ENCODE measurements at places on chromosomes 4 and X. TPM values are rescaled to one million over a fixed set of nuclear protein-coding genes. Genes with fewer than 3 reads are reported as not detected.

The CNGA1 gene
- total RNA-seq = 4.8 TPM

The NDST4 gene
- not detected for total RNA-seq

The CTAG1B gene
- total RNA-seq = not detected

The DDIT4L gene
- 0.08 TPM for total RNA-seq

The HPGDS gene
- total RNA-seq = not detected

The GNPDA2 gene
- total RNA-seq = 20.1 TPM

The TMPRSS11D gene
- total RNA-seq = not detected

The SLC38A5 gene
- total RNA-seq = 95.6 TPM

The SCARB2 gene
- total RNA-seq = 8.4 TPM

The AASDH gene
- 7.4 TPM for total RNA-seq

The ARHGAP24 gene
- total RNA-seq = 0.61 TPM

The SAT1 gene
- 42.2 TPM for total RNA-seq

The UBA6 gene
- 66.3 TPM for total RNA-seq

DNA sequence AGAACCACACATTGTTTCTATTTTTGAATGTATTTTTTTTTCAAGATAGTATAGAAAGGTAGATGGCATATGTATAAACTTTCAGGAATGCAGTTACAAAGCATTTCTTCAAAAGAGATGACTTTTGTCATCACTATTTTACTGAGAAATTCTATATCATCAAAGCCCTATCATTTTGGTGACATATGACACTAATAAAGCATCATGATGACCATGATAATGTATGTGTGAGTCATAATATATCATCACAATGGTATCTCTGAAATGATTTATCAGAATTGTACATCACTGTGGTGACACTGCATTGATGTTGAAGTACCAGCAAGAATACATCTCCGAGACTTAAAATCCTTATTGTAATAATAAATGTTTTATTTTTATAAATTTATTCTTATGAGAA is 1740.8 kb downstream of the PCDH7 start:
- no peak for DNase-seq
- no peak overlapping the region for H3K27ac ChIP-seq
- no peak overlapping the region for H3K4me3 ChIP-seq
- no peaks in the 10 kb centered on the region for H3K27me3 ChIP-seq

- no peaks in the 10 kb centered on the region for H3K36me3 ChIP-seq
- H3K27me3 ChIP-seq = no peaks in the 10 kb centered on the region
- no peak overlapping the region for H3K4me3 ChIP-seq
- H3K27ac ChIP-seq = no peak overlapping the region
Observed at GRCh38 chr4:130110189-130110588, 1014.2 kb downstream of the C4orf33 start.

DNA sequence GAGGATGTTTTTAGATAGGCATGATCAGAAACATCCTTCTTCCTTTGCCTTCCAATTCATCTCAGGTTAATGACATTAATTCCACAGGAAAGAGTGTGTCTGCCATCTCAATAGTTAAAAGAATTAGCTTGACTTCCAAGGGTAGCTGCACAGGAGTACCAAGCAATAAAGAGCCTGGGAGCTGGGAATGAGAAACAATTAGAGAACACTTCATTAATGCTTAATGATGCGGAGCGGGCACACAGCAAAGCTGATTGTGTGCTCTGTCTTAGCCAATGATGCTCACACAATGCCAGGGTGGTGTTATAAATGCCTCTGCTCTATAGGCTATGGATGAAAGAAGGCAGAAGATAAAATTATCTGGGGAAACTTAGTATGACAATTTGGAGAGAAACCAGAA is 1052.5 kb upstream of the LCORL start:
- no peaks in the 10 kb centered on the region for H3K4me1 ChIP-seq
- no peak overlapping the region for H3K27ac ChIP-seq

GRCh38 chr4:55122235-55122634 is 3.2 kb downstream of the KDR start:
- H3K27me3 ChIP-seq = no peaks in the 10 kb centered on the region
- no peaks in the 10 kb centered on the region for H3K36me3 ChIP-seq
- H3K4me1 ChIP-seq = no peaks in the 10 kb centered on the region
- DNase-seq = no peak
- no peak overlapping the region for H3K4me3 ChIP-seq

DNA sequence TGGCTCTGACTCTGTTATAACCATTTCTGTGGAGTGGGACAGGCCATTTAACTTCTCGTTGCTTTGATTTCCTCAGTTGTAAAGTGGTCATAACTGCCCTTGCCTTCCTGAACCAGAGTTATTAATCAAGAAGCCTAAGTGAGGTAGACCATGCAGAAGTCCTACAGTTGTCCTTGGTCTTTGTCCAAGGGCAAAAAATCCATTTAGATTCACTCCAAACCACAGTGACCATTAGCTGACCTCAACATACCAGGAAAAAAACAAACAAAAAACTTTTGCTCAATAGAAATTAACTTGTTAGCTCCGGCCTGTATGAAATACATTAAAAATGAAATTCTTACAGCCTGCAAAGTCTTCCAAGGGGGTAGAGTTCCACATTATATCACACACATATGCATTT is 52.7 kb downstream of the TBC1D9 start:
- no peak for DNase-seq
- peaks cover 6% of the 10 kb centered on the region for H3K4me1 ChIP-seq
- H3K27ac ChIP-seq = no peak overlapping the region
- no peaks in the 10 kb centered on the region for H3K27me3 ChIP-seq
- H3K36me3 ChIP-seq = no peaks in the 10 kb centered on the region

DNA sequence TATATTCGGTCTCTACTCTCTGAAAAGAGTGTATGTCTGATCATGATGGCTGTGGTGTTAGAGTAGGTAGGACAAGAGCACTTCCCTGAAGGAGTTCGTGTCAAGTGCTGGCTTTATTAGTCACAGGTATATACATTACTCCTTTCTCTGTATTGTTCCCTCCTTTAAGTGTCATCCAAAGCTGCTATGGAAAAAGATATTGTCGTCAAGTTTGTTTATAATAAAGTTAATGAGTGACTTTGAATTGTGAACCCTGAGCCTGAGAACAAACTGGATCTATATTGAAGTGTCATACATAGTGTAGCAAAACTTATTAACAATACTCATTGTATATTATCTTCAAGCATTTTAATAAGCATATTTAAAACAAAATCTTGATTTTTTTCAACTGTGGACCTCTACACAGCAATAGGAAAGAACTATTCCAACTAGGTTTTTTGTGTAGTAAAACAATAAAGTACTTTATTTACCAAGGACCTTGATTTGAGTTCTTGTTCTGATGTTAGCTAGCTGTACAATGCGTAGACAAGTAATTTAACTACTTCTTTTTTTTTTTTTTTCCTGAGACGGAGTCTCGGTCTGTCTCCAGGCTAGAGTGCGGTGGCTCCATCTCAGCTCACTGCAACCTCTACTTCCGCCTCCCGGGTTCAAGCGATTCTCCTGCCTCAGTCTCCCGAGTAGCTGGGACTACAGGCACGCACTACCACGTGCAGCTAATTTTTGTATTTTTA is 177.7 kb downstream of the RAPGEF2 start:
- no peaks in the 10 kb centered on the region for H3K27me3 ChIP-seq

GRCh38 chr4:117545039-117545438 is 459.7 kb upstream of the TRAM1L1 start:
- H3K27ac ChIP-seq = no peak overlapping the region
- H3K4me1 ChIP-seq = no peaks in the 10 kb centered on the region
- no peak overlapping the region for H3K4me3 ChIP-seq
- no peaks in the 10 kb centered on the region for H3K36me3 ChIP-seq
- no peak for DNase-seq

GRCh38 chr4:185244763-185245162 is 35.4 kb downstream of the SNX25 start:
- peaks cover 9% of the 10 kb centered on the region for H3K36me3 ChIP-seq
- H3K4me1 ChIP-seq = peaks cover 5% of the 10 kb centered on the region
- no peak overlapping the region for H3K27ac ChIP-seq
- H3K27me3 ChIP-seq = no peaks in the 10 kb centered on the region

GRCh38 chr4:165738571-165738970 is 134.5 kb upstream of the TLL1 start:
- H3K4me3 ChIP-seq = no peak overlapping the region
- H3K4me1 ChIP-seq = no peaks in the 10 kb centered on the region
- DNase-seq = no peak
- H3K27ac ChIP-seq = no peak overlapping the region
- no peaks in the 10 kb centered on the region for H3K36me3 ChIP-seq

- no peaks in the 10 kb centered on the region for H3K27me3 ChIP-seq
- H3K4me3 ChIP-seq = peak overlapping the region; percentile 53
- no peaks in the 10 kb centered on the region for H3K36me3 ChIP-seq
- peaks cover 33% of the 10 kb centered on the region for H3K4me1 ChIP-seq
Observed at GRCh38 chr4:26884486-26884988, 23.9 kb downstream of the STIM2 start.

- H3K4me3 ChIP-seq = no peak overlapping the region
- H3K4me1 ChIP-seq = no peaks in the 10 kb centered on the region
- no peaks in the 10 kb centered on the region for H3K27me3 ChIP-seq
- DNase-seq = no peak
- no peaks in the 10 kb centered on the region for H3K36me3 ChIP-seq
- no peak overlapping the region for H3K27ac ChIP-seq
Observed at GRCh38 chrX:125977851-125978250, 188.2 kb downstream of the DCAF12L2 start.

DNA sequence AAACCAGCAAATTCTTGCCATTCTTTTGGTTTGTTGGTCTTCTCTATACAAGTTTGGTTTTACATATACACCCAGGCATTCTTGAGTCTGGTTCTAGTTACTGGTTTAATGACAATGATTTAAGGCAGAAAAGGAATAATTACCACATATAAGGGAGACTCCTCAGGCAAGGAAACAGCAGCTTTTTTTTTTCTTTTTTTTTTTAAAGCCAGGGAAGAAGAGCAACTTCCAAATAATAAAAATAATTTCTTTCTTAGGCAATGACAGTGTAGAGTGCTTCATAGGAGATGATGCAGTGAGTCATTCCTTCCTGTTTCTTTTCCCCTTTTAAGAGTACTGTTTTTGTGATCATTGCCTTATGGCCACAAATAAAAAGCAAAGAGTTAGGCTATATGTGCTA is 289.7 kb downstream of the DKK2 start:
- no peaks in the 10 kb centered on the region for H3K4me1 ChIP-seq
- no peaks in the 10 kb centered on the region for H3K27me3 ChIP-seq
- H3K4me3 ChIP-seq = no peak overlapping the region

- no peak for DNase-seq
- H3K4me3 ChIP-seq = no peak overlapping the region
- H3K27me3 ChIP-seq = no peaks in the 10 kb centered on the region
Observed at GRCh38 chrX:53086464-53086863, 4.3 kb downstream of the TSPYL2 start.

GRCh38 chrX:104419211-104419610 is 146.8 kb upstream of the IL1RAPL2 start:
- H3K27ac ChIP-seq = no peak overlapping the region
- no peak for DNase-seq
- no peaks in the 10 kb centered on the region for H3K27me3 ChIP-seq
- H3K4me3 ChIP-seq = no peak overlapping the region

DNA sequence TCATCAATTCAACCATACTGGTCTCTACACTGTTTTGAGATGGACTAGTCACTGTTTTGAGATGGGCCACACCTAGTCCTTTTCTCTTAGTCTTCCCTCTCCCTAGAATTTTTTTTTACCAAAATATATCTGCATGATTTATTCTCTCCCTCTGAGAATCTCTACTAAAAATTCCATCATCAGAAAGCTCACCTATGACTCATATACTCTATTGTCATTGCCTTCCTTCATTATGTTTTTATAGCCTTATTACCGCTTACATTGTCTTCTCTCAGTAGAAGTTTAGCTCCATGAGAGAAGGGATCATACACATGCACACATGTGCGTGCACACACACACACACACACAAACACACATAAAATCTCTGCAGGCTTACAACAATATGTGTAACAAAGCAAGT is 303.6 kb downstream of the PCDH10 start:
- no peaks in the 10 kb centered on the region for H3K36me3 ChIP-seq
- H3K4me1 ChIP-seq = no peaks in the 10 kb centered on the region
- DNase-seq = no peak
- no peak overlapping the region for H3K4me3 ChIP-seq

DNA sequence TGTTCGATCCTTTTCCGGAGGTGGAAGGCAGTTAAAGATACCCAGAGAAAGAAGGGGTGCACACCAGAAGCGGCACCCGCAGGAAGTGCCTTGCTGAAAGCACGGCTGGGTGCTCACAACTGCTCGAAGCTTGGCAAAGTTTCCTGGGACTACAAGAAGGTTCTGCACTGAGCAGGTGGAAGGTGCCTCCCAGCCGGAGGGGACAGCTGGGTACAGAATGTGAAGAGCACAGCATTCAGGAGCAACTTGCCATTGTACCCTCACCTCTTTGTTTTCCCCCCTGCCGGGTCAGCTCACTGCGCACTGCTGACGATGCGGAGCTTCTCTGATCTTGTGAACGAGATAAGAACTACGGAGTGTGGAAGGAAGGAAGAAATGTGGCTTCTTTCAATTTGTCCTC is 289.2 kb downstream of the FBXW7 start:
- H3K36me3 ChIP-seq = no peaks in the 10 kb centered on the region
- H3K27me3 ChIP-seq = no peaks in the 10 kb centered on the region
- DNase-seq = no peak
- H3K4me3 ChIP-seq = no peak overlapping the region

- no peak overlapping the region for H3K4me3 ChIP-seq
- no peak for DNase-seq
- no peaks in the 10 kb centered on the region for H3K36me3 ChIP-seq
- no peaks in the 10 kb centered on the region for H3K4me1 ChIP-seq
- H3K27me3 ChIP-seq = no peaks in the 10 kb centered on the region
- no peak overlapping the region for H3K27ac ChIP-seq
Observed at GRCh38 chr4:150794706-150795105, 212.8 kb downstream of the MAB21L2 start.

DNA sequence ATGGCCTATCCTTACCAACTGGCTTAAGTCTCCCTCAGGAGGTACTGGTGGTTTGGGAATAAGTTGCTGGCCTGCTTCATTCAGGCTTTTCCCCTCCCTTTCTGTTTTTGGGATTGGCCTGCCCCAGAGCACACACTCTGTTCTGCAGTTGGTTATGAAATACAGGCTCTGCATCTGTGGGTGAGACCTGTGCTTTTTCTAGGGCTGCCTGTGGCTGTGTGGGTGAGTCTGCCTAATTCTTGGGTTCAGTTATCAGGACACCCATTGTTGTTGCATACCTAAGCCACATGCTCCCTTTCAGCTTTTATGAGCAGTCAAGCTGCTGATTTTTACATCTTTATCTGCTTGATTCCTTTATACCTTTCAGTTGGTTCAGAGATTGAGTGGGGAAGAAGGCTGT is 19.0 kb upstream of the CWH43 start:
- no peak for DNase-seq
- H3K4me3 ChIP-seq = no peak overlapping the region
- H3K4me1 ChIP-seq = no peaks in the 10 kb centered on the region
- H3K36me3 ChIP-seq = no peaks in the 10 kb centered on the region
- H3K27ac ChIP-seq = no peak overlapping the region
- H3K27me3 ChIP-seq = no peaks in the 10 kb centered on the region

DNA sequence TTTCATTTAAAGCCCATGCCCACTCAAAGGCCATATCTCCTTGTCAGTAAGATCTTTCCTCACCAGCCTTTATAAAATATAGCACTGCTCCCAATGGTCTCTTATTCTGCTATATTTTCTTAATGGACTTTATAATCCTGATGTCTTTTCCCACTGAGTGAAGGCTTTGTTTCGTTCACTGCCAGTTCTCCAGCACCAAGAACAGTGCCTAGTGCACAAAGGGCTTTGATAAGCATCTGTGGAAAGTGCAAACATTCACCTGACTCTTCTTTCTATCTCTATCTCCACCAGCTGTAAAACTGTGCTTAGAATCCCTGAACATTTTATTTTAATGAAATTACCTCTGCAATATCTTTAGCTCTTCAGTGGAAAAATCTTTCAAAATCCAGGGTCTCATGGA is 573.9 kb upstream of the MAGEB2 start:
- H3K27ac ChIP-seq = no peak overlapping the region
- no peaks in the 10 kb centered on the region for H3K36me3 ChIP-seq
- no peaks in the 10 kb centered on the region for H3K4me1 ChIP-seq
- H3K4me3 ChIP-seq = no peak overlapping the region
- no peak for DNase-seq
- H3K27me3 ChIP-seq = no peaks in the 10 kb centered on the region

All from GM12878 (cell line).